SK-N-DZ (cell line): ENCODE measurements at places on chromosomes 6 and 20.

DNA sequence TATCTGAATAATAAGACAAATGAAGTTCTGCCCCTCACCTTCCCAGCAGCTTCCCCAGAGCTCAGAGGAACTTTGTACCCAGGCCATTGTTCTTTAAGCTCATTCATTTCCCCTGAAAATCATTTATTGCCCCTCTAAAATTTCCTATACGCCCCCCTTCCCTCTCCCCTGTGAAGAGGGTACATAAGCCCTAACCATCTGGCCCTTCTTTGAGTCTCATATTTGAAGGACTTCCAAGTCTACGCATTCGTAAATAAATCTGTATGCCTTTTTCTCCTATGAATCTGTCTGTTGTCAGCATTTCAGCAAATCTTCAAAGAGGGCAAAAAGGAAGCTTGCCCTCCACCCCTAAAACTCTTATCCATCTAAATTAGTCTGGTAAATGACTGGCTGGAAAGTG is 73.1 kb upstream of the DST start:
- DNase-seq, result no peak

DNA sequence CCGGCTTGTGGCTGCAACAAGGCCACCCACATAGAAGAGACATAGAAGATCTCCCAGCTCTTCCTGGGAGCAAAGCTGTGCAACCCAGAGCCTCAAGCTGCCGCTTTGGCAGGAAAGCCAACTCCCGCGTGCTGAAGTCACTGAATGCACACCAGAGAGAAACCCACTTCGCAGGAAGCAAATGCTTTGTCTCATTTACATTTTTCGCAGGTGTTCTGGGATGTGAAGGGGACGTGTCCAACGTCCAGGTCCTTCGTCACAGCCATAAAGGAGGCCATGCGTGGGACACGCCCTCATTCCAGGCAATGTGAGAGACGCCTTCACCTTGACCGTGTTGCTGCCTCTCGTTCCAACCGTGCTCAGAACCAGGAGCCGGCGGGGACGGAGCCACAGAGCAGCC is 24.4 kb downstream of the KCNQ2 start:
- DNase-seq, result no peak

DNA sequence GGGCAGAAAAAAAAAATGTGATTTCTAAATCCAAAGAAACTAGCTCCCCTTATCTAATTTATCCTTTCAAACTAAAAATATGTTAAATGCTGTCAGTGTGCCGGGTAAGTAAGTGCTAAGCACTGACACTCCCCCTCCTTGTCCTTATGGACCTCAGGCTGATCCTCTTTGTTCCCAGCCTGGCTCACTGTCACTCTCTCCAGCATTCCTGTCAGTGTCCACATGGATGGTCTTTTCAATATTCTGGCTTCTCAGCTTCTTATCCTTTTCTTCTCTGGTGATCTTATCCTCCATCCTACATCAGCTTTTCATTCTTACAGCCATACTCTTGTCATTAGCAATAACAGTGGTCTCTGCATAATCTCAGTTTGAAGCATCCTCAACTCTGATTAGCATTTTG is 55.0 kb downstream of the BCKDHB start:
- DNase-seq, result peak; percentile 20

- peak; percentile 29 for DNase-seq
Observed at GRCh38 chr6:153790876-153791473, 248.1 kb upstream of the OPRM1 start.

DNA sequence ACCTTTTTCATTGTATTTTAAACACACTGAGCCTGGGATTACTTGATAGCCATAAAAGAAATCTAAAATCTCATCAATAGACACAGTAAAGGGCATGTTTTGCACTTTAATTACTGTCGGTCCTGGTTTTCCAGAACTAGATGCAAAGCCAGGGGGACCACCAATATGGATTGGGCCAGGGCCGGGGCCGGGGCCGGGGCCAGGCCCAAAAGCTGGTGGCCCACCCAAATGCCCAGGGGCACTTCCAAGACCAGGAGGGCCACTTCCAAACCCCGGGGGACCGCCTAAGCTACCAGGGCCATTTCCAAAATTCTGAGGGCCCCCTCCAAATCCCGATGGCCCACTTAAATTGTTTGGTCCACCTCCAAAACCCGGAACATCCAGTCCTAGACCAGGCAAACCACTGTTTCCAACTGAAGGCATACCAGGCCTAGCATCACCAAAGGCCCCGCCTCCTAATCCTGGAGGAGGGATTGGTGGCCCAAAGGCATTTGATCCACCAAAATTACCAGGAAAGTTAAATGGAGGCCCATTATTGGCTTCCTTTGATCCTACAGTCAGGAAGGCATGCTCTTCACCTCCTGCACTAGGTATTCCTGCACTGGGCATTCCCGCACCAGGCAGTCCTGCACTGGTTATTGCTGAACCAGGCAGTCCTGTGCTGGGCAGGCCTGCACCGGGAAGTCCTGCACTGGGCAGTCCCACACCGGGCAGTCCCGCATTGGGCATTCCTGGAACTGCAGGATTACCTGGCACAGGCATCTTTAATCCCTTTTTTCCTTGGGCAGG is 11.9 kb downstream of the CPNE1 start:
- no peak for DNase-seq

GRCh38 chr6:128271011-128271410 is 249.4 kb downstream of the PTPRK start:
- DNase-seq, result no peak

DNA sequence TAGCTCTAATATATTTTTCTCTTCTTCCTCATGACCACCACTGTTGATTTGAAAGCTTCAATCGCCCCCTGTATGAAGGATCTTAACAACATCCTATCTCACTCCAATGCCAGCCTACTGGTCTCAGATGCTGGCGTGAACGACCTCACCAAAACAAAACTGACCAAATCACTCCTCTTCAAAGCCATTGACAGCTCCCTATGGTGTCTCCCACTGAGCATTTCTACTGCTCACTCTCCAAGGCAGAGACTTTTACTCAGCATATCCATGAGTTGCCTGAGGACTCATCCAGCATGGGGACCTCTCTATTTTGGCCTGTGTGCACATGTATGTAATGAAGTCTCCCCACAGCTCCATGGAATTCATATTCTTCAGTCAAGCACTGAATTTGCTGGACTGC is 520.4 kb downstream of the TFAP2B start:
- no peak for DNase-seq

DNA sequence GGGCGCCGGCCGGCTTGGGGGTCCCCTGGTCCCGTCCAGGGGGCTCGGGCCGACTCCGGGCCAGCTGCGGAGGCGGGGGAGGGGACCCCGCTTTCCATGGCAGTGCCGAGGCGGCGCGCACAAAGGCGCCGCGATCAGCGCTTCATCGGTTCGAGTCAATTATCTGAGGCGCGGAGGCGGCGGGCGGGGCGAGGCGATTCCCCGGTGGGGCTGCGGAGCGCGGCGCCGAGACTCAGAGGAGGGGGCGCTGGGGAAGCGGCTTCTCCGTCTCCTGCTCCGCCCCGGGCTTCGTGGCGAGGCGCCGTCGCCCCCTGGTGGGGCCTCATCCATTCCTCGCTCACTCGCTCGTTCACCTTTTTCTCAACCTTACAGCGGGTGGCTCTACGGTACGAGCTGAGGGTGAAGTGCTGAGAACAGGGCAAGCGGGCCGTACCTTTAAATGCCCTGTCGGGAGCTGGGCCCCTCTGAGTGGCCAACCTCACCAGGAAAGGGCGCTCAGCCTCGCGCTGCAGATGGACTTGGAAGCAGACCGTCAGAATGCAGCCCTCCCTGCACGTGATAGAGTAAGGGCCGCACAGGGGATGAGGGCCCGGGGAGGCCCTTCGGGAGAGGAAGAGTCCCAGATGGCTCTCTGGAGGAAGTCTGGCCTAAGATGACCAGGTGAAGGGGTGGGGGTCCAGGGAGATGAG is 39.9 kb downstream of the SLC52A3 start:
- DNase-seq, result peak; percentile 75

DNA sequence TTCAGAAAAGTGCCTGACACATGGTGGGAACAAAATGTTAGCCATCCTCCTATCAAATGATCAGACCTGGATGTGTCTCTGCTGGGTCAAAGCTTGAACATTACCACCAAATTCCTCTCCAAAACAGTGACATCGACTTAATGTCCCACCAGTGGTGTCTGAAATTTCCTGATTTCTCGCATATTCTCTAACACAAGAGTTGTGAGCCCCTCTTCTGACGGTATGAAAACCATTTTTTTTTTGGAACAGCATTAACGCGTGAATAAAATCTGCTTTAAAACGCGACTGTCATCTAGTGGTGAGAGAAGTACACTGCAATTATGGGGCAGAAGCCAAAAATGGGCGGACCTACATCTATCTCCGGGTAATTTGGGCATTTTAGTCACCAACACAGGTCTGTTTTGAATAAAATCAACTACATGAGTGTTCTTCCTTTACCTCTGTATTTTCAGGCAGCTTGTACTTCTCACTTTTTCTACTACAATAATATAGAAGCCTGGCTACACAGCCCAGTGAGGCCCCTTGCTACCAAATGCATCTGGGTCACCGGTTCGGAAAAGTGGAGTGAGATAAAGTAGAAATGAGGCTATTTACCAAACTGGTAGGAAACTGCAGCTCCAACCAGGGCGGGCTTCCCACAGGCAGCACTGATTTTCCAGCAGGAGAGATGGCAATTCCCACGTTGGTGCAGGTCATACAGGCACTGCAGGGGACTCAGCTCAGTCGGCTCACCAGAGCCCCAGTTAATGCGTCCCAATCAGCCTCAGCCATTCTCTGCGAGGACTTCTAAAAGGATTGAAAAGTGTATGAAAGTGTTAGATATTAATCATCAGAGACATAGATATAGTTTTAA is 27.4 kb downstream of the MGME1 start:
- DNase-seq, result peak; percentile 49

DNA sequence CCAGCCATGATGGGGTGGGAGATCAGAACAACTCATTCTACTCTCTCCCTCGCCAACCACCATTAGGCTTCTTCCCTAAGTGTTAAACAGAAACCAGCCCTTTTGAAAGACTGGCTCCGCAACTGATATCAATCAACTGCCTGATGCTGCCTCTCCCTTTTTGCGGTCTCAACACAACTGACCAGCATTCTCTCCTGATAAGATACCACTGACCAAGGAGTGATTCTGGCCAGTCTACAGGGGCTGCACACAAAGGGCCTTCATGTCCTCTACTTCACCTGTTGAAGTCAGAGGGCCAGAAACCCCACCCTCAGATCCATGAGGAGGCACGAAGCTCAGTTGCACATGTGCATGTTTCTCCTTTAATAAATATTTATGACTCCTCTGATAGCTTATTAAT is 145.1 kb downstream of the CD24 start:
- DNase-seq, result no peak

DNA sequence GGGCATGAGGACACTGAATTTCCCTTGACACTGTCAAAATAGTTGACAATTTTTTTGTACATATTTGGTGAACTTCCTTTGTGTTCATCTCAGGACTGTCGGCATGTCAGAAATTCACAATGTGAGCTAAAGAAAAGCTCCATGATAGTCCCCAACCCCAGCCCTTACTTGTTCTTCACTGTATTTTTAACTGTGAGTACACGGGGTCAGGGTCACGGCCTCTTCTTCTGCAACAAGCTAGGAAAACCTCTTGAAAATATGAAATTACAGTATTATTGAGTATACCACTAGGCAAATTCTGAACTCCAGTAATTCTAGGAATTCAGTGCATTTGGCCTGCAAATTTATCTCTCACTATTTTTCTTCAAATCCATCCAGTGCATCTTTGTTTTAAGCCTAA is 199.4 kb downstream of the SLC24A3 start:
- no peak for DNase-seq

DNA sequence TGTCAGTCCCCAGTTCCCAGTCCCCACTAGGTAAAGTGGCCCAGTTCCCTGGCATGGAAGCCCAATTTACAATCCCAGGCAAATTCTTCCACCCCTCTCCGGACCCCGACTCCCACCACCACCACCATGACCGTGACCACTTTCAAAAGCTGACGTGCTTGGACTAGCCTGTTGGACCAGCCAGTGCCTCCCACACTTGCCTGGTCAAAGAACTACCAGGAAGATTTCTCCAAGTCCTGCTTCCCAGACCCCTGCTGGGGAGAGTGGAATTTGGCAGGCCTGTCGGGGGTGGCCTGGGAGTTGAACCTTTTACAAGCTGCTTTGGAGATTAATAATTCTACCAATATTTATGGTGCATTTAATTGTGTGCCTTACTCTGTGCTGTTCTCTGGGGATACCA is 1.4 kb upstream of the PTPRT start:
- no peak for DNase-seq

- DNase-seq, result peak; percentile 72
Observed at GRCh38 chr6:119495230-119495683, 145.7 kb upstream of the MAN1A1 start.

GRCh38 chr20:16147916-16148315 is 425.3 kb downstream of the KIF16B start:
- no peak for DNase-seq

GRCh38 chr6:151073146-151073545 is 166.6 kb upstream of the AKAP12 start:
- DNase-seq, result no peak

DNA sequence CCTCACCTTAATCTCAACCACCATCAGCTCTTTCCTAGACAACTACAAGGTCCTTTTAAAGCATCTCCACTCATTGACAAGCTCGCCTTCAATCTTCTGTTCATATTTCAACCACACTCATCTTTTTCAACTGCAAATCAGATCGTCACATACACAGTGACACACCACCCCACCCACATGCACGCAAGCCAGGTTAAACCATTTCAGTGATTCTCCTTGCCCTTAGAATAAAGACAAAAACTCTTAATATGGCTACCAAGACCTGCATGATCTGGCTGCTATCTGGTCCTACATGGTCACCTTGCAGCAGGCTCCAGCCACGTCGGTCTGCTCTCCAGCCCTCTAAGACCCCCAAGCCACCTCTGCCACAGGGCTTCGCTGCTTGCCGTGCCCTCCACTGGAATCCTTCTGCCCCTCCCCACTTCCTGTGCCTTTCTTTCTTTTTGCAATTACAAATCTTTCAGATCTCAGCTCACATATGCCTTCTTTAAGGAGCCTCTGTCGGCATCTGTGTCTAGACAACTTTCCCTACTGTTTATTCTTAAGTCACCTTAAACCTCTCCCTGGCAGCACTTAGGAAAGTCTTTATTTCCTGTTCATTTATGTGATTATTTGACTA is 507.3 kb upstream of the ARID1B start:
- DNase-seq, result no peak

- no peak for DNase-seq
Observed at GRCh38 chr6:149354009-149354408, 36.5 kb downstream of the TAB2 start.

DNA sequence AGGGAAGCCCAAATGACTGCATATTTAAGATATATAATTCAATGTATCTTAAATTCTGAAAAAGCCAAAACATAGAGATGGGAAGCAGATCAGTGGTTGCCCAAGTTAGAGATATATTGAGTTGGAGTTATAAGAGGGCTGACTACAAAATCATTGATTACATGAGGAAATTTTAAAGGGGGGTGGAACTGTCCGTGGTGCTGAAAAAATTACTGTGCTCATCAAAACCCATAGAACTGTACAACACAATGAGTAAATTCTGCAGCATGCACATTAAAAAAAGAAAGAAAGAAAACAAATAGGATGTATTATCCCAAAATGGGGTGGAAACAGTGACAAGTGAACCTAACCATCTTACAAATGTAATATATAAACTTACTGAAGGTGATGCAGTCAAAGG is 100.9 kb downstream of the FUT9 start:
- DNase-seq, result peak; percentile 4

GRCh38 chr20:31691646-31692275 is 30.9 kb downstream of the BCL2L1 start:
- DNase-seq, result no peak
